Cardiac fibroblast (primary cell): ENCODE measurements at places on chromosomes 7 and 10.

DNA sequence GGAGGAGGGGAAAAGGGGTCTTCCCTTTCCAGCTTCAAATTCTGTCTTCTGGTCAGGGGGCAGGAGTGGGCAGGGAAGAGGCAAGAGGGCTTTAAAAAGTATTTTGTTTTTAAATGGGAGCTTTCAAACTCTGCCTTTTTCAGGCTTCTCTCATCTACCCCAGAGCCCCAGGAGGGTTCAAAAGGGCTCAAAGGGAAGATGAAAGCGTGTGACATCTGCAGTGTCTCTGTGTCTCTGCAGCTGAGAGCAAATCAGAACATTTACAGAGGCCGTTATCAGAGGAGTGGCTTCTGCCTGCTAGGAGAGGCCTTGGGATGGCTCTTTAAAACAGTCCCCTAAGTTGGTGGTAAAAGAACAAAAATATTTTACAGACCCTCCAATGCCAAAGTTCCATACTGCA, 30.3 kb downstream of the TRIM8 start:
- no peak for DNase-seq

DNA sequence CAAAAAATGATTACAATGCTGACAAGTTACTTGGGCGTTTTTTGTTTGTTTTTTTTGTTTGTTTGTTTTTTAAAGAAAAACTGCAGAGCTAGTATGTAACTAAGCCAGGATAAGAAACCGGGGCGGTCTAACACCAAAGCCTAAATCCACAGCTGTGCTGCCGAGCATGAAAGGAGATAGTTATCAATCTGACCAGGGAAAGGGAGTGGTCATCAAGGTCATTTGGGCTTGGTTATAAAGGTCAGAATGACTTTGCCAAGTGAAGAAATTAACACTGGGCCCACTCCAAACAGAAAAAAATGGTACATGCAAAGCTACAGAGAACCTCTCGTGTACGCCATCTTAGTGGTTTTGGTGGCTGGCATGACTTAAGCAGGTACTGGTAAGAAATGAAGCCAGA, 104.7 kb downstream of the SRPK2 start:
- DNase-seq = no peak

- no peak for DNase-seq
Observed at GRCh38 chr10:124288486-124288885, 130.2 kb downstream of the OAT start.

DNA sequence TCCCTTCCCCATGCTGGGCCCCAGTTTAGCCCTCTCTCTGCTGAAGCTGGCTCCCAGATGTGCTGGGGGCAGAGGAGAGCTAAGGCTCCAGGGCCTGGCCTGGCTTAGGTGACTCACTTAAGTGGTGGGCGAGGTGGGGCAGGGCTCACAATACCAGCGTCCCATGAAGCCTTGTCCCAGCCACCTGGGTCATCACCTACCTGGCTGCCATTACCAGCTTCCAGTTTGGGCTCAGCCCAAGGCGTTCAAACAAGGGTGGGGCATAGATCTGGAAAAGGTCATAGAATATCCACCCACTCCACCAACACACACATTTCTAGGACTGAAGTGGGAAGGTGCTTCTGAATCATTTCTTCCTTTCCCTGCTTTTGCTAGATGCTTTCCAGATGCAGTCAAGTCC, 8.3 kb downstream of the KAZALD1 start:
- DNase-seq = no peak

GRCh38 chr10:60082744-60083344, 176.5 kb upstream of the CCDC6 start:
- no peak for DNase-seq

DNA sequence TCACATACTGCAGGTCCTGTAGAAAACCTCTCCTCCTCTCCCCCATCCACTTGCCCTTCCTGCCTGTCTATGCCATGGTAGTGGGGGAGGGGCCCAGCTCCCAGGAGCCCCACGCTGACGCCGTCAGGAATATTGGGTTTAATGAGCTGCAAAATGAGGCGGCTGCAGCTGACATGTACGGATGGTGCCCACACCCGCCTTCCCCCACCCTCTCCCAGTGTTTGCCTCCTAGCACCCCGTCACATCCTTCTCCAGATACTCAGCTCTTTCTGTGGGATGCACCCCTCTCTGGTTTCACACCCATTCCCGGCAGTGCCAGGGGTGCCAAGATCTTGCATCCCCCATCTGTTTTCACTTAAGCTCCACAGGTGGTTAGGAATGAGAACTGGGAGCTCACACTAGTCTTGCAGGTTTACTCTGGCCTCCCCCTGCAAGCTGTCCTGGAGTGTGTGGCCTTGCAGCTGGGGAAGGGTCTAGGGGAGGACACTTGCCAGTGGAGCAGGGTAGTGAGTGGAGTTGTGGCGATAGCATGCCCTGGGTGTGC, 26.1 kb downstream of the GBX1 start:
- no peak for DNase-seq

- DNase-seq = peak; percentile 85
Observed at GRCh38 chr10:58266003-58266825, 1.5 kb downstream of the IPMK start.

DNA sequence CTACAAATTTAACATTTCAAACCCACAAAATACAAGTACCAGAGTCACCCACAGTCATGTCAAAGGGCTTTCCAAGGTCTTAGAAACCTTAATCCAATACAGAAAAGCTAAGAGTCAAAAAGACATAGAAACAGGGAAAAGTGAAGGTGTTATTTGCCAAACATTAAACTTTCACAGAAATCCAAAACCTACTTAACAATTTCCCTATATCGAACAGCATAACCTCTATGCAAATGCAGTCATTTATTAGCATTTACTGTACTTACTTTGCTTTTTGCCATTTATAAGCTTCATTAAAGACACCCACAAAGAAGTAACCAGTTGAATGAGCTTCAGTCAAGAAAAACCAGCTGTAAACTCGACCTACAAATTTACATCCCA, 1.6 kb downstream of the PANK1 start:
- no peak for DNase-seq

- no peak for DNase-seq
Observed at GRCh38 chr7:129588268-129588667, 23.3 kb upstream of the NRF1 start.

DNA sequence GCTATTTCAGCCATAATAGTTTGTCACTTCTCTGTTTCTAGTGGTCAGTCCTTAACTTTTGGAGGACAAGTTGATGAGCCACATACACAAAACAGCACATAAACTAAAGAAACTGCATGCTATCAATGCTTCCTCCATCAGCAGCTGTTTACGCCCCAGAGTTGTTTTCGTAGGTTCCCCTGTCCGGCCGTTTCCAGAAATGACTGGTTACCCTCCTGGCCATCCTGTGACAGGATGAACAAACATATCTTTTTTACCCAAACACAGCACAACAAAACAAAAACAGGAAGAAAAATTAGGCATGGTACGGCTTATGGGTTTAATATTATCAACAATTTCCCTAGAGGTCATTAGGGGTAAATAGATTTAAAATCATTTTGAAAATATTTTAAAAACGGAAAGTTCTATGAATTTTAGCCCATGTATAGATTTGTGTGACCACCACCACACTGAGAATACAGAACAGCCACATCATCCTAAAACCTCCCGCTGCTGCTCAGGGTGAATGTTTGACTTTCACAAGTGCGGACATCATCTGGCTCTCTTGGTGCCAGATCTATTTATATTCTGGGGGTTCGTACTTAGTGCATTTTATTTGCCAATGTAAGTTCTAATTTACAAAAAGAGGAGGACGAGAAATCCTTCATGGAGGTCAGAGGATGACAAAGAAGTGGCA, 74.8 kb downstream of the HIPK2 start:
- DNase-seq = peak; percentile 52

DNA sequence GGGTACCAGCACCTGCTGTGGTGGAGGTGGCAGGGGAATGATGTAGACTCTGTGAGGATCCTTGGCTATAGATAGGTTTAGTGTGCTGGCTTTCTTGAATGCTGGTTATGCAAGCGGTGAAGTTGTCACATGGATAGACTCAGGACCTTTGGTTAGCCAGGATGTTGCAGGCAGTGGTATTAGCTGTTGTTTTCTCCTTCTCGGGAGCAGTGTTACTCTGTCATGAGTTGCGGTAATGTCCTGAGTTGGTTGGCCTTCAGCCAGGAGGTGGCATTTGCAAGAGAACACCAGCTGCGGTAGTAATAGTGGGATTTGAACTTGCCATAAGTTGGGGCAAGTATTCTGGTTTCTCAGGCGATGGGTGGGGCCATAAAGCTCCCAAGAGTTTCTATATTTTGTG, 10.8 kb downstream of the AGK start:
- no peak for DNase-seq

DNA sequence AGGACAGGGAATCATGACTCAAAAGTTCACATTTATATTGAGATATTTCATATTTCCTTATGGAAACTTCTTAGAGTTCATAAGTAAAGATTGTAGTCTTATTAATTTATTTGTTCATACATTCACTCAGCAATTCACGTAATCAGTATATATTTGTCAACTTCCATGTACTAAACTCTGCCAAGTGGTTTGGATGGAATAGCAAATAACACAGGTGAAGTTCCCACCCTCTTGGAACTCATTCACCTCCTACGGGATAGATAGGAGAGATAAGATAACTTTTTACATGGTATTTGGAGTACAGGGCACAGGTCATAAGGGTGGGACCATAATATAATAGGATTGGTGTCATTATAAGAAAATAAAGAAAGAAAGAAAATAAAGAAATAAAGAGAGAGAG, 234.0 kb downstream of the CDC14C start:
- no peak for DNase-seq

DNA sequence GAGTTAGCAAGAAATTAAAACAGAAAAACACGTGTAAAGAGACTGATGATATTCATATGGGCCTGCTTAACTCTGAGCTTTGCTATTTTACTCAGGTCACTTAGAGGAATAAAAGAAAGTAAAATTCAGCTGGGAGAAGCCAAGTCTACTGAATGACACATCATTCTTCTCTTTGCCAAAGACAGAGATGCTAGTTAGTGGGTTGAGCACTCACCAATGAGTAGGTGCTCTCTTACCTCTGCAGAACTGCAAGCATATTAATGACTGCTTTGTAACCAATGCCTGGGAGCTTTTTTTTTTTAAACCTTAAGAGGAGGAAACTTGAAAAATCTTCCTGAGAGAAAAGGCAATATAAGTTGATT, 44.8 kb upstream of the BAMBI start:
- no peak for DNase-seq

DNA sequence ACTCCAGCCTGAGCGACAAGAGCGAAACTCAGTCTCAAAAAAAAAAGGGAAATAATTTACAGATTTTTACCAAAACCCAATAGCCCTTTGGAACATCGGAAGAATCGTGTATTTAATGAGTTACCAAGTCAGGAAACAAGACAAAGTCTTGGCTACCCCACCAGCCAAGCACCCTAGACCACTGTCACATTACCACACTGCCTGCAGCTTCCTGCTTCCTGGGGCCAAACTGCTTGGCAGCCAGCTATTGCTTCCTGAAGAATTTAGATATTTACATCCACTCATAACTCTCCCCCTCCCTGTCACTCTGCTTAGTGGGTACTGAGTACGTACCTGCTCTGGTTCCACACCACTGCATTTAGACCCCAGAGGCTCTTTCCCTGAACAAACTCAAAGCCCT, 14.1 kb upstream of the TNPO3 start:
- no peak for DNase-seq

DNA sequence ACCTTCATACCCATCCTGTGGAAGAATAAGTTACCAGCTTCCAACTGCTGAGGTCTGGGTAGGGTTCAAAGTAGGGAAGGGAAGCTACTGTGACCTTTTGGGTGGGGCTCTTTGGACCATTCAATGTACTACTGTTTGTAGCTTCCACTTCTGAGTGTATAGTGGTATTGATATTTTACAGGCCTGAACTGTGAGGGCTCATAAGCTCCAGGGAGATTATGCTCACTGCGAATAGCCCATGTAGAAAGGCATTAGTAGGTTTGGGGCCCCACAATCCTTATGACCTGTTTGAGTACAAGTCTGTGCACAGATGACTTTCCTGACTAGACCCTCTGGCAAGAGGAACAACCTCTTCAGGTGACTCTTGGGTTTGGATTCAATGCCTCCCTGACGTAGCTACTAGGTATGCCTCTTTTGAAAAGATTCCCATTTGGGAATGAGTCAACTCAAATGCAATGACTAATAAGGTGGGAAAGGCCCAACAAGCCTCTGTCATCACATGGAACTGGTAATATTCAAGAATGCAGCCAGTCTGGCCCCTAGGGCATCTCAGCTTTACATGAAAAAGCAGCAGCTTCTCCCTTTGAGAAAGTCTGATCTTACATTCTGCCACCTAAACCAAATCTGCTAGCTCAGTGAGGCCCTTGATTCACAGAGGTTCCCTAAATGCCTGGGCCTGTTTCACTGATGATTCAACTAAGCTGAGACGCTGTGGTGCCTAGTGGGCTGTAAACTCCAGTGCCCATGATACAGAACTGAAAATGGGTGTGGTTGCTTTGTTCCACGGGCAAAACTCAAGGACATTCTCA, 79.8 kb downstream of the ABI1 start:
- DNase-seq = peak; percentile 66

GRCh38 chr7:12524794-12525386, 45.6 kb upstream of the SCIN start:
- peak; percentile 70 for DNase-seq

DNA sequence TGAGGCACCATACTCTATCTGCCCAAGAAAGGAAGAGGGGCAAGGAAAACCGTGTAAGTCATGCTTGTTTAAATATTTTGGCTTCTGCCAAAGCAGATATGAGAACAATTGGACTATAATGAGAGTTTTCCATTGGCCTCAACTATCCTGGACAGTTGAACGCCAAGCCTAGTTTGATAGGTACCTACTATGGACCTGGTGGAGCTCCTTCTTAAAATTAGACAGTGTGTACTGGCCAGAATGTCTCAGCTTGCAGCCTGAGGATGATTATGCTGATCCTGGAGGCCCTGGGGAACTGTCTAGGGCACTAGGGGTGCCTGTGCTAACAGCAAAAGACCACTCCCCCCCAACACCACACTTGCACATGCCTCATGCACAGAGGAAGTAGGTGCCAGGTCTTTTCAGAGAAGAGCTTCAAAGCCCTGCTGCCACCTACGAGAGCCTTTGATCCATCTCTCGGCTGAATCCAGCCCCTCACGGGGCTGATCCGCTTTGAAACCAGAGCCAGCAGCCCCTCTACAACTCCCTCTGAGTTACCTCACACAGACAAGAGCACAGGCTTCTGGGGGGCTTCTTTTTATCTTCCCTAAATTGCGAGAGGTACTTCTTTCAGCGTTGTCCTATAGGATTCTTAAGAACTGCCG, 473.8 kb upstream of the GALNT17 start:
- no peak for DNase-seq

- peak; percentile 66 for DNase-seq
Observed at GRCh38 chr10:75283671-75284470, 48.1 kb upstream of the COMTD1 start.

GRCh38 chr7:97733276-97734161, 1.6 kb downstream of the TAC1 start:
- no peak for DNase-seq

GRCh38 chr10:63258920-63259678, 126.0 kb downstream of the NRBF2 start:
- DNase-seq = no peak

- no peak for DNase-seq
Observed at GRCh38 chr10:71748671-71749191, 24.6 kb downstream of the VSIR start.

DNA sequence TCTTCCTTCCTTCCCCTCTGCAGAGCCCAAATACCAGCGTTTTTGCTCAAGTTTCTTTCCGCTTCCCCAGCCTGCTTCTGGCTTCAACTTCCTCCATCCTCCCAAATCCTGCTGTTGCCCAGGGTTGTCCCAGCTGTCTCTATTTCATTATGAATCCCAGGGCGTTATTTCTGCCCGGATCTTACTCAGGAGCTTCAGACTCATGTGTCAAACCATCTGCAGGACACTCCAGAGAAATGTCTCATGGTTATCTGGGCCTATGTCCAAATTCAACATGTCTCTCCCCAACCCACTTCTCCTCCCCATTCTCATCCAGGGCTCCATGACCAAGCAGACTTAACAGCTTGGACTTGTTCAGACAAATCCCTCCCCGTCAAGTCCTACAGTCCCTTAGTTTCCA, 15.6 kb downstream of the ARHGAP22 start:
- peak; percentile 84 for DNase-seq
